ENCODE measurements at places on chromosomes 6 and 20. TPM values are rescaled to one million over a fixed set of nuclear protein-coding genes. Genes with fewer than 3 reads are reported as not detected.

DNA sequence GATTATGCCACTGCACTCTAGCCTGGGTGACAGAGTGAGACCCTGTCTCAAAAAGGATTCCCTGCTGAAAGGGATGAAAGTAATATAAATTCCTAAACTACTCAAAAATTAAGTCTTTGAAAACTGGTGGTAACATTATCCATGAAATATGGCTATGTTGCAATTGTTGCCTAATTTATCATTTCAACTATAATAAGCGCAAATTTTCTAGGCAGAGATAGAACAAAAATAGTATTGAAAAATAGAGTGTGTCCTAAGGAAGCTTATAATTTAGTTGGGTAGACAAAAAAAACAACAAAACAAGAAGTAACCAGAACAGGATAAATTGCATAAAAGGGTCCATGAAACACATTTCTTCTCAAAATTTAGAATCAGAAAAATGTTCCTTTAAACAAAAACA lies 68.0 kb downstream of the FKBP5 start:
- H3K27ac ChIP-seq, result no peak overlapping the region
- H3K4me1 ChIP-seq, result no peaks in the 10 kb centered on the region
- no peak overlapping the region for H3K4me3 ChIP-seq
- H3K36me3 ChIP-seq, result peaks cover 57% of the 10 kb centered on the region
- H3K27me3 ChIP-seq, result no peaks in the 10 kb centered on the region

- no peak for DNase-seq
- H3K4me1 ChIP-seq, result no peaks in the 10 kb centered on the region
- H3K27ac ChIP-seq, result no peak overlapping the region
- no peak overlapping the region for H3K4me3 ChIP-seq
These were observed 397.1 kb downstream of the ESR1 start for GRCh38 chr6:152204591-152204990.

The HS3ST5 gene
- total RNA-seq, result not detected

The TMEM244 gene
- not detected for total RNA-seq

The SPATS1 gene
- not detected for total RNA-seq
